ENCODE measurements at places on chromosomes 12 and 14.

DNA sequence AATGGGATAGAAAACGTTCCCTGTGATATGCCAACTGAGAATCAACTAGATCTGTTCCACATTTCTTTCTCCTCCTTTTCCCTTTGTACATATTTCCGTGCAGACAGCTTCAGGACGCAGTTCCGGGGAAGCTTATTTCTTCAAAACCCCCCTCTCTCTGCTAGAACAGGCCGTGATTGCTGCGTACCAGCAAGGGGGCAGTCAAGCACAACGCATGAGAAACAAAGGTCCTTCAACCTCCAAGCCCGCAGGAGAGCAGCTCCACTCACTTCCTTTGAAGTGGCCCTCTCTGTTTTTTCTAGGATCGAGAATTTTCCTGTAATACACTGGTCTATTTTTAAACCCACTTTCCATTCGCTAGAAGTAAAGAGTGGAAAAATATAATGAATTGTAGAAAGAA is 80.8 kb downstream of the ZNF664 start:
- H3K4me3 ChIP-seq = no peak overlapping the region
- H3K36me3 ChIP-seq = no peaks in the 10 kb centered on the region
- no peak for DNase-seq
- H3K27ac ChIP-seq = no peak overlapping the region

DNA sequence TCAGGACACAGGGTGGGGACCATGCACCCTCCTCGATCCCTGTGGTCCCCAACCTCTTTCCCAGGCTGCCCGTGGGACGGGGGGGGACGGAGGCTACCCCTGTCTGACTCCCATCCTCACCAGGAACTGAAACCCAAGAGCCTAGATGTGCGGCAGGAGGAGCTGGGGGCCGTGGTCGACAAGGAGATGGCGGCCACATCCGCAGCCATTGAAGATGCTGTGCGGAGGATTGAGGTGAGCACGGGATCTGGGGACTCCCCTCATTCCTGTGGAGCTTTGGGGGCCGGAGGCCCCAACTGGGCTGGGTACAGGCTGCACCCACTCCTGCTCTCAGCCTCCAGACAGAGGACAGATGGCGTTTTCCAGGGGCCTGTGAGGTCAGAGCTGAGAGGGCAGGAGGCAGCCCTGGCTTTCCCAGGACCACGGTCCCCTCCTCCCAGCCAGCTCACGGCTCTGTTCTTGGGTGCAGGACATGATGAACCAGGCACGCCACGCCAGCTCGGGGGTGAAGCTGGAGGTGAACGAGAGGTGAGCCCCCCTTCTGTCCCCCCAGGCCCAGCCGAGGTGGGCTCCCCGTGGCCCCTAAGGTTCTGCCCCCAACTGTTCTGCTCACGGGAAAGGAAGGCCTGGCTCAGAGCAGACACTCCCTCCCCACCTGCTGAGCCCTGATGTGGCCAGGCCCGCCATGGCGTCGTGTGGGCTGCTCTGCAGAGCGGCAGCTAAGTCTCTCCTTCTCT is 24.2 kb downstream of the HIP1R start:
- no peak overlapping the region for H3K27ac ChIP-seq
- no peak overlapping the region for H3K4me3 ChIP-seq
- H3K36me3 ChIP-seq = peaks cover 4% of the 10 kb centered on the region
- H3K4me1 ChIP-seq = no peaks in the 10 kb centered on the region
- DNase-seq = no peak

- H3K27ac ChIP-seq = peak overlapping the region; percentile 0
- no peaks in the 10 kb centered on the region for H3K36me3 ChIP-seq
- no peak for DNase-seq
- H3K4me1 ChIP-seq = peaks cover 56% of the 10 kb centered on the region
- no peaks in the 10 kb centered on the region for H3K27me3 ChIP-seq
These were observed 8.7 kb upstream of the DDX47 start for GRCh38 chr12:12804432-12804886.

- H3K36me3 ChIP-seq = peaks cover 3% of the 10 kb centered on the region
- peak; percentile 13 for DNase-seq
- no peak overlapping the region for H3K4me3 ChIP-seq
- peaks cover 10% of the 10 kb centered on the region for H3K27me3 ChIP-seq
These were observed 150.9 kb upstream of the SLC16A7 start for GRCh38 chr12:59444932-59445331.

DNA sequence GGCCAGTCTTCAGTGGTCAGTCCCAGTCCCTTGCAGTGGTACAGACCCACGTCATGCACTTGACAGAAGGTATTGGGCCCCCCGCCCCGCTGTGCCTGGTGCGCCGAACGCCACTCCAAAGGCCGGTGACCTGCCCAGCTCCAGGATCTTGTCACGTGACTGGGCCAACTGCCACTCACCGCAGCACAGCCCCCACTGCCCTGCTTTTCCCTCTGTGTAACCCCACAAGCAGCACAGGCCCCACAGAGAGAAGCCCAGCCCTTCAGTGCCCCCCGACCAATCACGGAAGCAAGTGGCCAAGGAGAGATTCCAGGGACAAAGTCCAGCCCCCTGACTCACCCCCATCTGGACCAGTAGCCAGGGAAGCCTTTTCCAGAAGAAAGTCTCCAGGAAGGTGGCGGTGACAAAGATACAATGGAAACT is 498 bp downstream of the GPR132 start:
- H3K36me3 ChIP-seq = peaks cover 19% of the 10 kb centered on the region
- H3K4me3 ChIP-seq = peak overlapping the region; percentile 94
- peak overlapping the region; percentile 86 for H3K27ac ChIP-seq
- H3K27me3 ChIP-seq = no peaks in the 10 kb centered on the region

DNA sequence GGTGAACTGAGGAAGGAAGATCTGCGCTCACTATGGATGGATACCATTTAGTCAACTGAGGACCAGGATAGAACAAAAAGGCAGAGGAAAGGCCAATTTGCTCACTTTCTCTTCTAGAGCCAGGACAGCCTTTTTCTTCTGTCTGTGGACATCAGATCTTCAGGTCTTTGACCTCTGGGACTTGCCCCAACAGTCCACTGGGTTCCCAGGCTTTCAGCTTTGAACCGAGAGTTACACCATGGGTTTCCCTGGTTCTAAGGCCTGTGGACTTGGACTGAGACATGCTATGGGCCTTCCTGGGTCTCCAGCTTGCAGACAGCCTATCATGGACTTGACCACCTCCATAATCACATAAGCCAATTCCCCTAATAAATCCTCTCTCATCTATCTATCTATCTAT is 232.0 kb downstream of the IPO8 start:
- no peaks in the 10 kb centered on the region for H3K36me3 ChIP-seq
- no peak for DNase-seq
- H3K27me3 ChIP-seq = no peaks in the 10 kb centered on the region
- no peak overlapping the region for H3K4me3 ChIP-seq
